Foreskin keratinocyte (primary cell): ENCODE measurements at places on chromosomes 16 and 17. TPM values are rescaled to one million over a fixed set of nuclear protein-coding genes. Genes with fewer than 3 reads are reported as not detected.

DNA sequence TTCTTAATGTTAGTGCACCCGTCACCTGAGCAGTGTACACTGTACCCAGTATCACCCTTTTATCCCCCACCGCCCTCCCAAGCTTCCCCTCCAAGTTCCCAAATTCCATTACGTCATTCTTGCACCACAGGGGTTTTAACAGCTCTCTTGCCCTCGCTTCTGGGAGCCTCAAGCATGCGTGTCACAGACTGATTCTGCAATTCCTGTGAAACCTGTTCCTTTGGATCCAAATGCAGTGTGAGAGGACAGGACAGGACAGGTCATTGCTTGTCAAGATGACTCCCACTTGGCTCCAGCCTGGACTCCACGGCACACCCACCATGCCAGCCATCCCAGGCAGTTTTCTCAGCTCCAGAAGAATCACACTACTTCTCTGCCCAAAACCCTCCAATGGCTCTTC is 44.1 kb downstream of the CYB5D2 start:
- peak; percentile 98 for DNase-seq

GRCh38 chr17:35555691-35556090 is 4.9 kb downstream of the SLFN14 start:
- no peak for DNase-seq

DNA sequence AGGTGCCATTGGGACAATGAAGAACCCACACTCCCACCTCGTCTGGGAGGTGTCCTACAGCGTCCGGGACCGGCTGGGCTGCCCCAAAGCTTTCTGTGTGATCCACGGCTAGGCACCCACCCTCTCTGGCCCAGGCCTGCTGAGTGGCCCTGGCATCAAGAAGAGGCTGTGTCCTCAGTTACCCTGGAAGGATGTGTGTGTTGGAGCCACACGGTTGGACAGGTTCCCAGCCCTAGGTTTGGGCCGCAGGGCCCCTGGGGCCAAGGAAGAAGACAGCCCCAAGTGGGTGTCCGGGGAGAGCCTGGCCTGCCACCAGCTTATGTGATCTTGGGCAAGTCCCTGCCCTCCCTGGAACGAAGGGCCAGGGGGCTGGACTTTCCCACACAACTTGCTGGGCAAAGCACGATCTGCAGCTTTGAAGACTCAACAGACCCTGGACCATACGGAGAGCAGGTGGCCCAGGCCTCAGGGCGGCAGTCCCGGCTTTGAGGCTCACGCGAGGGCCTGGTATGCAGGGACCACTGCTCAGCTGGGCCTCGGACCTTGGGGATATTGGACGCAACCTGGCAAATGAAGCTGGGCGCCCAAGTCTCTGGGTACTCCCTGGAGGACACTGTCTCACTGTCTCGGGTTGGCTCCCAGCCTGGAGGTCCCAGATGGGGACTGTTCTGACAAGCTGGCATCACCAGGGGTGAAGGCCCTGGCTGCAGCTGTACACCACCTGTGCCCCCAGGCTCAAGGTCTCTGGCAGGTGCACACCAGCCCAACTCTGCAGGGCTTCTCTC is 17.5 kb downstream of the MYBBP1A start:
- no peak for DNase-seq

GRCh38 chr17:27345141-27345904 is 51.4 kb downstream of the WSB1 start:
- DNase-seq = no peak

DNA sequence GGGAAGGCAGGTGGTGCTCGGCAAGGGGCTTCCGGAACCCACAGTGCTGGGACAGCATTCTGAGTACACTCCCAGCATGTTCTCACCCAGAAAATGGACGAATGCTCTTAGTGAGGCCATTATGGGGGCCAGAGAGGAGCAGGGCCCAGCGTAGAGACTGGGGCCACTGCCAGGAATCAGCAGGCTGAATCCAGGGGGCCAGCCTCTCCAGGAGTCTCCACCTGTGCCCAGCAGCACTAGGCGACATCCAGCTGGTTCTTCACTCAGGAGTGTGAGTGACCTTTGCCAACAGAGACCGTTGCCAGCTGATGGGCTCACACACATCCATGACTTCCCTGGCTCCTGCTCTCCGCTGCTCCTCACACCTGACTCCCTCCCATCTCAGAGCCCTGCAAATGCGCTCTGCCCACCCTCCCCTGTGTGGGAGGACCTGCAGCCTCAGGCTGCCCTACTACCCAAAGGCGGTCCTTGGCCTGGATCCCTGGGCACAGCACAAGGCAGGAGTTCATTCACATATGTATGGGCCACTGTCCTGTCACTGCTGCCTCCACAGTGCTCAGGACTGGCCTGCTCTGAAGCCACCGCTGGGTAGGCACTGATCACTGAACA is 5.1 kb downstream of the RHBDF1 start:
- DNase-seq = no peak

DNA sequence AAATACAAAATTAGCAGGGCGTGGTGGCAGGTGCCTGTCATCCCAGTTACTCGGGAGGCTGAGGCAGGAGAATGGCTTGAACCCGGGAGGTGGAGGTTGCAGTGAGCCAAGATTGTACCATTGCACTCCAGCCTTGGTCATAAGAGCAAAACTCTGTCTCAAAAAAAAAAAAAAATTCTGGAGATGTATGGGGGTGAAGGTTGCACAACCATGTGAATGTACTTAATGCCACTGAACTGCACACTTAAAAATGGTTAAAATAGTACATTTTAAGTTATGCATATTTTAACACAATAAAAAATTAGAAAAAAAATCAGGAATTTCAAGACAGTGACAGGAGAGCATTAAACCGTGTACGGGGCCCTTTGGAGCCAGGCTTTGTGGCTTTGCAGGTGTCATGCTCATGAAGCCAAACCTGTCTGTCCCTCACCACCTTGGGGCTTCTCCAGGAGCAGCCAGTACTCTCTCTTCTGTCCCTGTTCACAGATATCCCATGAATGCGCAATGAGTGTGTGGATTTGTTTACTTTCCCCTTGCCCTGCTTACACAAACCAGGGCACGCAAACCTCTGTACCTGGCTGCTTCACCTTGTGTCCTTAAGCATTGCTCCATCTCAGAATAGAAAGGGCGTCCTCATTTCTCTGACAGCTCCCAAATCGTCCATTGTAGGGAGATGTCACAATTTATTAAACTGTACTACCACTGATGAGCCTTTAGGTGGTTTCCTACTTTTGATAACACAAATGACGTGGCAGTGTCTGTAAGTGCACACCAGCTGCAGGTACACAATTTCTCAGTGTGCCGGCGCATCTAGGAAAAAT is 58.2 kb upstream of the CBX4 start:
- DNase-seq = no peak

DNA sequence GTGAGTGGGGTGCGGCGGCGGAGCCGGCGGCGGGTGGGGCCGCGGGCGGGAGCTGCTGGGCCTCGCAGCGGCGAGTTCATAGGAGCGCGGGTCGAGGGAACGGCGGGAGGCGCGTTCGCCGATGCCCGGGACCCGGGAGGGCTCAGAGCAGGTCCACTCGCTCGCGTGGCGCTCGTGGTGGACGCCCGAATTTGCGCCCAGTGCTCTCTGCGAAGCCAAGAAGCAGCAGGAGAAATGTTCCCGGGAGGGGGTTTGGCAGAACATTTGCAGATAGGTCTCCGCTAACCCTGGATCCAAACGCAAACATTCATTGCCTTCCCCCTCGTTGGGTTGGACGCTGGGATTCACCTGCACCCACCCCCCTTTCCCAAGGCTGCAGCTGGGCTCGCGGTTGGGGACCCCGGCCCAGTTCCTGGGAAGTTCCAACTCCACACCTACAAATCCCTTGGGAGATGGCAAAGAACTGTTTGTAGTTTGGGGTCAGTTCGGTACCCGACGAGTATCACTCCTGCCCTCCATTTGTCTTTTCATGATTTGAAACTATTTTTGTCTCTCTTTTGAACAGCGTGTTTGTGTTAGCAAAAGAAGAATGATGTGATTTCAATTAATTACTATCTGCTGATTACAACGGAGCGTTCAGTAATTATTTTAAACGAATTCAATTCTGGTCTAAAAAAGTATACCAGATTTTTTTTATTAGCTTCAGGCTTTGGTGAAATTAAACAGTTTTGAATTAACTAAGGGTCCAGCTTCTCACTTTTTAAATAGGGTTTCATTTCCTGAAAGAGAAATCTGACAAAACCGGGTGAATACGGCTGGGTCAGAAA is 2.3 kb downstream of the NTN1 start:
- DNase-seq = no peak

DNA sequence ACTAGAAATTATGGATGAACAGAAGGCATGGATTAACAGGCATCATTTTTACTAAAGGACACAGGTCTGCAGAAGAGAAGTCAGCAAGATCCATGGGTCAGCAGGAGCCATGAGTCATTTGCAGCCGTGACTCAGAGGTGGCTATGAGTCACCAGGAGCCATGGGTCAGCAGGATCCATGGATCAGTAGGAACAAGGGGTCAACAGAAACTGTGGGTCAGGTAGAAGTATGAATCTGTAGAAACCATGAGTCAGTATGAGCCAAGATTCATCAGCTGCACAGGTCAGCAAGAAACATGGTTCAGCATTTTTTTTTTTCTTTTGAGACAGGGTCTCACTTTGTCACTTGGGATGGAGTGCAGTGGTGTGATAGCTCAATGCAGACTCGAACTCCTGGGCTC is 58.2 kb upstream of the HS3ST4 start:
- DNase-seq = no peak

DNA sequence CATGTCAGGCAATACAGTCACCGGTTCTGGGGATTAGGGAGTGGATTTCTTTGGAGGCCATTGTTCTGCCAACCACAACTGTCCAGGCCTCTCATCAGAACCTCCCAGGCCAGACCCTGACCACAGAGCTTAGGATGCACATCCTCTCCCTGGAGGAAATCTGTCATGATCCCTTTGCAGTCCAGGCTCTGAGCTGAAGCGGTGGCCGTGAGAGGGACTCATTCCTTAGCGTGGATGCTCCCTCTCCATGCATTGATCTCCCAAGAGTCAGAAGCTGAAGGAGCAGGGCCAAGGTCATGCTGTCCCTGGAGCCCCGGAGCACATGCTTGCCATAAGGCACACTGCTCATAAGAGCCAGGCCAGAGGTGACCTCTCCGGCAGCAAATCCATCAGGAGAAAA is 181.4 kb downstream of the COPRS start:
- DNase-seq = no peak

DNA sequence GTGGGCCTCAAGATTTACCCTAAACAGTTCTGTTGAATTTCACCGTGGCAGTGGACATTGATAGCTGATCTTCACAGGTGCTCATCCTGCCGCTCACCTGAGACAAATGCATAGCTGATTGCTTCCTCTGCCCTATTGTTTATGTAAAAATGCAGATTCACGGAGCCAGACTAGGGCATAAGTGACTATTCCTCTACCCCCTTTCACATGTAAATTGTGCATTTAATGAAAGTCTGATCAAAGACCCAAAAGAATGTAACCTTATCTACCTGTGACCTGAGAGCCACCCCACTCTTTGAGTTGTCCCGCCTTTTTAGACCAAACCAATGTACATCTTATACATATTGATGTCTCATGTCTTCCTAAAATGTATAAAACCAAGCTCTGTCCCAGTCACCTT is 312.4 kb upstream of the CDH5 start:
- no peak for DNase-seq

- DNase-seq = no peak
Measured at GRCh38 chr16:265002-265529, 10.7 kb downstream of the RGS11 start.

The ARSG gene
- total RNA-seq = 0.48 and 0.53 TPM in 2 replicates

The HEATR9 gene
- total RNA-seq = not detected in 2 replicates

The CRISPLD2 gene
- total RNA-seq = 0.48 and 0.56 TPM in 2 replicates

The PYY gene
- not detected in 2 replicates for total RNA-seq

The C16orf96 gene
- total RNA-seq = not detected in 2 replicates

The EIF1 gene
- 346 and 364 TPM in 2 replicates for total RNA-seq
